Hepatocyte (in vitro differentiated cells): ENCODE measurements at places on chromosomes 3 and 15.

GRCh38 chr3:15246186-15246585 lies 40.1 kb downstream of the CAPN7 start:
- DNase-seq = no peak

DNA sequence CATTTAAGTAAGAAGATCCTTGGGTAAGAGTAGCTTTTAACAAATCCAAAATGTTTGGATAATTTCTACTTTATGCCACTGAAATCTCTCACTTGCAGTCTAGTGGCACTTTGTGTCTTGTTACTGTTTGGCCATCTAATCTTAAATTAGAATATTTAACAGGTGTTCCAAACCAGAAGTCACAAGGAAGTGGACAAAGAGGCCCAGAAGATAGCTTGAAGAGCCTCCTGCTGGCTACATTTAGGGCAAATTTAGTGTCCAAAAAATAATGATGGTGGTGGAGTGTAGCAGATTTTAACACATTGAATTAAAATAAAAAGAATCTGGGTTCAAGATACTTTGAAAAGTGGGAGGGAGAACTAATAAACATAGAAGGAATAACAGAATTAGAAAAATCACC lies 172.2 kb downstream of the GHSR start:
- no peak for DNase-seq

GRCh38 chr3:53120336-53120735 lies 9.9 kb downstream of the RFT1 start:
- no peak for DNase-seq

DNA sequence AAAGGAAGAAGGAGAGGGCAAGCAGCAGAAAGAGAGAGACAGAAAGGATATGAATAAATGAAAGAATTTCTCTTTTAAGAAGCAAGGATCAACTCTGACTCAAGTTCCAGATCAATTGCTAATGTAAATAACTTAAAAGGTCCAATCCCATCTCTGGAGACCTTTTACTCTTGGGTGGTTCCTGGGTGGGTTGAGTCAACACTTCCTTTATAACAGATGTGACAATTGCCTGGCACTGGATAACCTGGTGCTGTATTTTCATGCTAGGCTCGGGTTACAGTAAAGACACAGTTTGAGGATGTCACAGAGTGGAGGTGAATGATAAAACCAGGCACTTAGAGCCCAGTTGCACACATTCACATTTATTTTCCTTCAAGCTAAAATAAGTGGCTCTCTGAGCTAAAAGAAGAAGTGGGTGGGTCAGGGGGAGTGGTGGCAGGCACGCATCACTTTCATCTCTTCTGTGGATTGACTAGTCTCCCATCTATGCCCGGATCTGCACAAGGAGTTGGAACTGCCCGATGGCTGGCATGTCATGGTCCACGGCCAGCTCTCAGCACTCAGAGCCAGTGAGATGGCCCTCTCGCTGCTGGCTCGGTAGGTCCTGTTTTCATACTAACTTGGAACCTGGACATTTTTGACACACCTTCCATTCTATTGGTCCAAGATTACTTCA lies 465.8 kb downstream of the FOXP1 start:
- DNase-seq = no peak

- DNase-seq = no peak
Observed at GRCh38 chr15:82306791-82307713, 42.2 kb downstream of the GOLGA6L10 start.

DNA sequence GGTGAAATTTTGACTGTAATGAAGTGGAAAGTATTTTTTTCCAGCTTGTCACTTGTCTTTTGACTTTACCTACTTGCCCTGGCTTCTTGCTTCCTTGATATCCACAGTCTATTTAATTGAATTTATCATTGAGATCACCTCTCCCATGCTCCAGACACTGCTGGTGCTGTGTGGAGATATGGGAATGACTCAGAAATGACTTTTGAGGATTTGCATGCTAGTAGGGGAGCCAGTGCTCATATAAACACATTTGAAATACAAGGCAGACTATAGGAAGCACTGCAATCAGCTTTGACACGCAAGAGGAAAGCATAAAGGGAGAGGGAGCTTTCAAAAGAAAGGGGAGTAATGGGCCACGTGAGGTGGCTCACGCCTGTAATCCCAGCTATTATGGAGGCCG lies 7.3 kb upstream of the TRPM1 start:
- DNase-seq = no peak

- DNase-seq = no peak
Observed at GRCh38 chr3:173275740-173276139, 121.8 kb upstream of the NLGN1 start.

DNA sequence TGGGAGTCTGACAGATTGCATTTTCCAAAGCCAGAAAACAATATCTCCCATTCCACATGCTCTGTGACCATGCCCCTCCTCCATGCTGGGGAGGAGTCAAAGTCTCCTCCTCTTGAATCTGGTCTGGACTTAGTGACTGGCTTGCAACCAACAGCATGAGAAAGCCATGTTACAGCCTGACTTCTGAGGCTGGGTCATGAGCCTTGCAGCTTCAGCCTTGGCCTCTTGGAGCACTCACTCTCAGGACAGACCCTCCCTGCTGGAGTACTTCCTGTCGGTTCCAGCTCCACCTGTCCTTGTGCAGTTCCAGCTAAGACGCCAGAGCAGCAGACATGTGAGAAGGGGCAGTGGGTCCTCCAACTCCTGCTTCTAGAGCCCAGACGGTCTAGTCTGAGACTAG lies 49.7 kb upstream of the RBSN start:
- DNase-seq = peak; percentile 14

DNA sequence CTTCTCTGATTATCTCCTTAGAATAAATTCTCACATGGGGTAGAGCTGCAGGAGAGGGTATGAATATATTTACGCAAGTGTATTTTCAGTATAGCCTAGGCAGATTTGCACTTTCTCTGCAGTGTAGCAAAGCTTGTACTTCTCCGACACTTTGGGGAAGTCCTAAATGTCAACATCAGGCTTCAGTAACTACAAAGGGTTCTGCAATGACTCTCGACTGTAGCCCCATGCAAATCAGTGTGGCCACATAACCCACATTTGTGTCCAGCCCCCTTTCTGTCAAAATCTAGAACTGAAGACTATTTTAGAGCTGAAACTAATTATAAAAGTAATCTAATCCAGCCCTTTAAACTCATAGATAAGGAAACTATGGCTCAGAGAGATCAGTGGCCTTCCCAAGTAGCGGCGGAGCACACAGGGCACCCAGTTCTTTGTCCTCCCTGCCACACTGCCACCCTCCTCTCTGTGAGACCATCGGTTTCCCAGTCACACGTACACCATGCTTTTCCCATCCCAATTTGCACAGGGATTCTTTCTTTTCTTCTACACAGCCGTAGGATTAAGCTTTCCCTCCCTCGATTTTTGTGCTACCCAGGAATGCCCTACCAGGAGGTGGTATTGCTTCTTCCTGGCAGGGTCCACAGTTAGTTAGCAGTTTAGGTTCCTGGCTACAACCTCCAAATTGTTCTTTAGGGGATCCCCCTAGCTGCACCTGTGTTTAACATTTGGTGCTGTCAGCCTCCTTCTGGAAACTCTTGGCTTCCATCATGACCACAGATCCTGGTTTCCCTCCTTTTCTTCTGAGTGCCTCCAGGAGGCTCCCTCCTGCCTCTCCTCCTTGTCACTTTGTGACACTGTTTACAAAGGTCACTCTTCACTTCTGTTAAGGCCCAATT lies 22.9 kb downstream of the MRAS start:
- DNase-seq = no peak

DNA sequence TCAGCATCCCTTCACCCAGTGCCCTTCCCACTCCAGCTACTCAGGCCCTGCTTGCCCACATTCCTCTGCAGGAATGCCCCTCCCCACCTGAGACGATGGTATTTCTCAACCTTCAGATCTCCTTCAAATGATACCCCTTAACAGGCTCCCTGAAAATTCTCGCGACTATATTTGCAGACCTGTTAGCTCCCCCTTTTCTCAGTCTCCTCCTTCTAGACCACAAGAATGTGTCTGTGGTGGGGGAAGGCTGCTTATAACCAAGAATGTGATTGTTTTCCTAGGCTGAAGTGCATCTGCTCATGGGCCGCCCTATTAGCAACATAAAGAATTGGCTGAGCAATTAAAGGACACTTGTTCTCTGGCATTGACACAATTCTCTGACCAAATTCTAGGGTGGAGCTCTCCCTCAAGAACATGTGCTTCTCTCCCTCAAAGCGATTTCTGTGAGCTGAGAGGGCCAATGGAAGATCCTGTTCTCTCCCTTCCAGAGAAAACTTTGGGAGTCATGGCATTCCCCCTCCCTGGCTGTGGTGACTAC lies 19.1 kb upstream of the LIMD1 start:
- no peak for DNase-seq

- DNase-seq = peak; percentile 16
Observed at GRCh38 chr3:58723173-58723572, 56.6 kb upstream of the FAM3D start.

GRCh38 chr15:78374436-78375393 lies 34.6 kb downstream of the CRABP1 start:
- peak; percentile 85 for DNase-seq

DNA sequence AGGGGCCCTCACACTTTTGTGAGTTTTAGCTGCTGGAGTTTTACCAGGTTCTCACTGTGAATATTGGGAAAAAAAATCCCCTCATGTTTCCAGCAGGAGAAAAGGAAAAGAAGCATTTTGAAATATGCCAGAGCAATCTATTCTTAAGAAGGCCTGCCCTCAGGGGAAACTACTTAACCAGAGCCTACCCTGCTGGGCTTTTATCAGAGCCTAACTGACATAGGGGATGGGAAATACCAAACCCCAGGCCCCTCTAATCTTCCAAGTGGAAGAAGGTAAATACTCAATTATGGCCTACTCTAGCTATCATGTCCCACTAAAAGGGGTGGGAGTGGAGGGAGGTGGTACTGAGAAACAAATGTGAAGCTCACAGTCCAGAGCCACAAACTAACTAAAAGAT lies 68.7 kb upstream of the NMNAT3 start:
- DNase-seq = no peak

DNA sequence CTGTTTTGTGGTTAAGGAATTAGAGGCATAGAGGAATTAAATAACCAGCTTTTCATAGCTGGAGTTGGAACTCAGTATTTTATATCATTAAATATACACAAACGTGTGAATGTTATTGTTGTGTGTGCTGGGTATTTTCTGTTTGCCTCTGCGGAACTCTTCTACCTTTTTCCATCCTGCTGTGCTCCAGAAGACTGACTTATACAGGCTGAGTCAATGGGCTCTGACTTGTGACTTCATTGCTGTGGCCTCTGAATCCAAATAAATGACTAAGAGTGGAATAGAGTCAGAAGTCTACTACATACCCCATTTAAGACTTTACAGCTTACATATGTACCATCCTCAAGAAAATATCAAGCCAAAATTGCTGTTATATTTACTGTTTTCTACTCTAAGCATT lies 17.6 kb downstream of the ARIH1 start:
- DNase-seq = no peak

DNA sequence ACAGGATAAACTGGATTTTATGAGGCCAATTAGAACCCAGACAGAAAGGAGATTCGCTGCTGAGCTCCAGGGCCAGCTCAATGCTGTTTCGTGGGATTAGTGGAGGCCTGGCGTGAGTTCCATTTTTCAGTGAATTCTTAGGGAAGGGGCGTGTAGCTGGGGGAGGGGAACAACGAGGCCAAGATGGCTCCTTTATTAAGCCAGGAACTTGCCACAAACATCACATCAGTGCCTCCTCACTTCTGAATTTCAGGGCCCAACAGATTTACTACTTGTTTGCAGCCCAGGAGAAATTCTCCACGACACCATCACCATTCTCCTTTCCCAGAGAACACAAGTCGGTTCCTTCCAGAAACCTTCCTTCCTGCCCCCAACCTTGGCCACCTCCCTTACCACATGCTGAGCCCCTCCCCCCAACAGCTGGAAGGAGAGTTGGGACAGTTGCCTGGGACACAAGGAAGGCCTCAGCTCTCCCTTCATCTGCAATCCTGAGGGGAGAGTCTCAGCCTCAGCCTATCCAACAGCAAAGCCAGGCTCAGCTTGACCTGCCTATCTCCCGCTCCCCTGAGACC lies 5.8 kb downstream of the IGDCC4 start:
- peak; percentile 50 for DNase-seq

DNA sequence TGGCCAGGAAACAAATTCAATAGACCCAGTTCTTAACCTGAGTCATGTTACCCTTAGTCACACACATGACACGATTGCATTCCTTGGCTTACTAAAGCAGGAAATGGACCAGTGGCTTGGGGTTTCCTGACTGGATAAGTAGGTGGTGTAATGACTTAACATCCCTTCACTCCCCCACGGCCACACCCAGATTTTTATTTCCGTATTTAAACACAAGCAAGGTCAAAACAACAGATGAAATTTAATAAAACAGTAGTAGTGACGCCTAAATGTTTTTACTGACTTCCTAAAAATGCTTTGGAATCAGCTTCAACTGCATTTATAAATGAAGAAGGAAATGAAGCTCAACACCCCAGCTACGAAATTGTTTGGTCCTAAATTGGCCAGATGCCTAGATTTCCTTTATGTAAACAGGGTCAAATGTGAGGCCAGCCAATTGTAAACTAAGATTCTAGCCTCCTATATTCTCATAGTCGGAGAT lies 324.3 kb downstream of the CHST2 start:
- no peak for DNase-seq

DNA sequence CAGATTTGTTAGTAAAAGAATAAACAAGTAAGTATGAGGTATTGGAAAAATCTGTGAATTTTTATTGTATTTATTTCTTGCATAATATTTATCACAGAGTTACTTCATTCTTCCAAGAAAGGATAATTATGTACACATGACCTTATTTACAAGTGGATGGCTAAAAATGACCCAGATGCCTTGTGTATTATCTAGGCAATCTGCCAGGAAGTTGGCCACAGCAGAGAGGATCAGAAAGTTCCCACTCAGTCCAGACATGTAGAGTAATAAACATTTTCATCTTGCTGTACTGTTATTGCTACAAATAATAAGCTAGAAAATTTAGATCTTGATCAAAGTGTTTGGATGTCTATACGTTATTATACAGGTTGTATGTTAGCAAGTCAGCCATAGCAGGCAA lies 317.1 kb downstream of the EPHA6 start:
- DNase-seq = no peak

- no peak for DNase-seq
Observed at GRCh38 chr15:87747087-87747486, 509.5 kb downstream of the NTRK3 start.

- peak; percentile 72 for DNase-seq
Observed at GRCh38 chr3:13019243-13020095, 53.8 kb downstream of the IQSEC1 start.

DNA sequence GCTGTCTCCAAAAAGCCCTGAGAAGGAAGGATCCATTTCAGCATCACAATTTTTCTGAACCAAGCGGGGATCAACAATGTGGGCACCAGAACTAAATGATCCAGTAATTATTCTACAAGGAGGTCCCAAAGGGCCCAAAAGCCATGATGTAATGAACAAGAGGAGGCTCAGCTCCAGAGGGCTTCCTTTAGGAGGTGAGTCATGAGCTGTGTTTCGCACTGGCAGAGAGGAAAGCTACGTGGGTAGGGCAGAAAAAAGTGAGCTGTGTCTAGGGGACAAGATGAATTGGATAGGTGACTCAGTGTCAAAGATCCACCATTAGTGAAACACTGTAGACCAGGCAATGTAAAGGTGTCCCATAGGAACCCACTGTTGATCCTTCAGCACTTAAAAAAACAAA lies 113.4 kb downstream of the RORA start:
- no peak for DNase-seq

GRCh38 chr3:114671741-114672510 lies 378.1 kb downstream of the TIGIT start:
- no peak for DNase-seq

- no peak for DNase-seq
Observed at GRCh38 chr3:46667061-46667621, 26.3 kb downstream of the ALS2CL start.

GRCh38 chr15:51227940-51228732 lies 110.3 kb downstream of the CYP19A1 start:
- peak; percentile 23 for DNase-seq

GRCh38 chr3:11717768-11718636 lies 74.3 kb upstream of the VGLL4 start:
- DNase-seq = peak; percentile 35
